ENCODE measurements at places on chromosomes 1 and 21. TPM values are rescaled to one million over a fixed set of nuclear protein-coding genes. Genes with fewer than 3 reads are reported as not detected.

DNA sequence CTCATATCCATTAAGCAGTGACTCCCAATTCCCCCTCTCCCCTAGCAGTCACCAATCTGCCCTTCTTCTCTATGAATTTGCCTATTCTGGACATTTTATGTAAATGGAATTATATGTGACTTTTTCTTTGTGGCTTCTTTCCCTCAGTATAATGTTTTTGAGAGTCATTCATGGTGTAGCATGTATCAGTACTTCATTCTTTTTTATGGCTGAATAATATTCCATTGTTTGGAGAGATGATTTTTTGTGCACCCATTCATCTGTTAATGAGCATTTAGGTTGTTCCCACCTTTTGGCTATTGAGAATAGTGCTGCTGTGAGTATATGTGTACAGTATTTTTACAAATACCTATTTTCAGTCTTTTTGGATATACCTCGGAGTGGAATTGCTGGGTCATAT is 19.5 kb downstream of the OTUD3 start:
- H3K36me3 ChIP-seq = peaks cover 4% of the 10 kb centered on the region
- no peaks in the 10 kb centered on the region for H3K4me1 ChIP-seq
- H3K27me3 ChIP-seq = no peaks in the 10 kb centered on the region
- DNase-seq = no peak

- no peak overlapping the region for H3K27ac ChIP-seq
- DNase-seq = no peak
- no peaks in the 10 kb centered on the region for H3K27me3 ChIP-seq
- H3K4me3 ChIP-seq = no peak overlapping the region
- no peaks in the 10 kb centered on the region for H3K36me3 ChIP-seq
Observed at GRCh38 chr1:63873751-63874150, 99.9 kb downstream of the ROR1 start.

Gene BNIPL
- total RNA-seq = 14.8 TPM

Gene PTPN14
- 54.0 TPM for total RNA-seq
